ENCODE measurements at places on chromosomes 11 and 22.
A peak's percentile ranks its signal among the peaks of the same experiment; 100 is the strongest.

DNA sequence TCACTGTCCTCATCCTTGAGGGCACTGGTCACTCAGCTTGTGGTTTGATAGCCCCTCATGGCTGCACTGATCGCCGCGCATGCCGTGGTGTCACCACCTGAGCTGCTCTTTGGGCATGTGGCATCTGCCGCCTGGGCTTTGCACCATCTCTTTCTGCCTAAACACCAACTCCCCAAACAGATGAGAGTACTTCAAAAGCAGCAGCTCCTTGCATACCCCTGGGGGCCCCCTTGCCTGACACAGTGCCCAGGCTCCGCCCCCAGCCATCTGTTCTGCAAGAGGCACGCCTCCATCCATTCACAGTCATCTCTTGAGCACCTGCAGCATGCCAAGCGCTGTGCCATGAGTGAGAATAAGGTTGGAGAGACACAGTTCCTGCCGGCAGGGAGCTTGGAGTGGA lies 104.5 kb upstream of the B3GAT1 start:
- DNase-seq, result peak; percentile 69

DNA sequence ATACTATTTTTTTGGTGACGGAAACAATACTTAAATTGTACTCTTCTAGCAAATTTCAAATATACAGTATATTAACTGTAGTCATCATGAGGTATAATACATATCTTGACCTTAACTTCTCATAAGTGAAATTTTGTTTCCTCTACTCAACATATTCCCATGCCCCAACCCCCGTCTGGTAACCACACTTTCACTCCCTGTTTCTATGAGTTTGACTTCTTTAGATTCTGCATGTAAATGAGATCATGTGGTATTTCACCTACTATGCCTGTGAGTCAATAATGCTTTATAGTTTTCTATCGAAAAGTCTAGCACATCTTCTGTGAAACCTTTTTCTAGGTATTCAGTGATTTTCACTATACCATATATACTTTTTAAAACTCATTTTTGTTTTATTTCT lies 663.2 kb downstream of the CNTN5 start:
- DNase-seq, result no peak

GRCh38 chr11:32333320-32333991 lies 101.9 kb downstream of the WT1 start:
- peak; percentile 90 for DNase-seq

DNA sequence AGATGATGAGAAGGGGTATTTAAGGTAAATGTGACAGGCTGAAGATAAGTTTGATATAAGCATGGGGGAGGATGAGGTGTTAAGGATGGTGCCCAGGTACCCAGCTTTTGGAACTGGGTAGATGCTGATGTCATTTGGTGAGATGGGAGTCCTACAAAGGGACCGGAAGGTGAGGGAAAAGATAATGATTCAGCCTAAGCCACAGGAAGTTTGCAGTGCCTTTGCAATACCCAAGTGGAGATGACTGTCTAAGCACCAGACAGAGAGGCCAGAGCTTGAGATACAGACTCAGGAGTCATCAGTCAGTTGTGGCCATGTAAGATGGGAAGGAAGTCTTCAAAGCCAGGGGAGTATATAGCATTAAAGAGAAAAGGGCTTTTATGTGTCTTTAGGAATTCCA lies 30.0 kb upstream of the SMCO4 start:
- no peak for DNase-seq

DNA sequence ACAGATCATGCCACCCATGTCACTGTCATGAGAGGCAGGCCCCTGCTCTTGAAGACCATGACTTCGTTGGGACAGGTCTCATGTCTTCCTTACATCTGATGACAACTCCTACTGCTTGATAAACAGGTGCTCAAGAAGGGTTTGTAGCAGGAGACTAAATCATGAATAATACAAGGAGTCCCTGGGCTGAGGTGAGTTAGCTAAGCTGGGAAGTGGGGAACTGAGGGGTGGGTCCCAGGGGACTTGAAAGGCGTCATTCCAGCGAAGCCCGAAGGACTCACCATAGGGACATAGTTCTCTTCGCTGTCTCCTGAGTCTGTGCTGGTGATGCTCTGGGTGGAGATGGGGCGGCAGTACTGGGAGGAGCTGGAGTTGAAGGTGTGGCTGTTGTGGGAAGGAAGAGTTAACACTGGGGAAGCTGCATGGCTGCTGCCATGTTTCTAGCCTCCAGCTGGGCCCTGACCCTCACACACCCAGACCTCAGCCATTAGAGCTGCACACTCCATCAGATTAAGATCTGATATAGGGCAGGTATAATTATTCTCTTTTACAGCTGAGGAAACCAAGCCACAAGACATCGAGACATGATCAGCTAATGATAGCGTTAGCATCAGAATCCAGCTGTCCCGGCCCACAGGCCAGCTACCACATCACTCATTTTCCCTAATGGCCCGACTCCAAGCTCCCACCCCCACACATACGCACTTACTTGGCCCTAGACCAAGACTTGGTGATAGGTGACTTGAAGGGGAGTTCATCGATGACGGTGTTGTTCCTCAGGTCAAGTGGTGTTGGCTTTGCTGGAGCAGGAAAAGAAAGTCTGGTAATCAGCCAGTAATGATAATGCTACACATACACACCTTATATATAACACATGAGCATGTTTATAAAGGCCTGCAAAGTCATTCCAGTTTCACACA lies 32.9 kb downstream of the USP35 start:
- DNase-seq, result no peak

- DNase-seq, result no peak
Observed at GRCh38 chr11:58574881-58575280, 775 bp downstream of the LPXN start.

- no peak for DNase-seq
Observed at GRCh38 chr11:88131764-88132470, 43.3 kb downstream of the RAB38 start.

- no peak for DNase-seq
Observed at GRCh38 chr22:45726081-45726480, 54.4 kb downstream of the ATXN10 start.

GRCh38 chr11:15613251-15613650 lies 498.5 kb downstream of the INSC start:
- DNase-seq, result no peak

GRCh38 chr11:64713016-64713707 lies 9.8 kb downstream of the NRXN2 start:
- DNase-seq, result peak; percentile 72

DNA sequence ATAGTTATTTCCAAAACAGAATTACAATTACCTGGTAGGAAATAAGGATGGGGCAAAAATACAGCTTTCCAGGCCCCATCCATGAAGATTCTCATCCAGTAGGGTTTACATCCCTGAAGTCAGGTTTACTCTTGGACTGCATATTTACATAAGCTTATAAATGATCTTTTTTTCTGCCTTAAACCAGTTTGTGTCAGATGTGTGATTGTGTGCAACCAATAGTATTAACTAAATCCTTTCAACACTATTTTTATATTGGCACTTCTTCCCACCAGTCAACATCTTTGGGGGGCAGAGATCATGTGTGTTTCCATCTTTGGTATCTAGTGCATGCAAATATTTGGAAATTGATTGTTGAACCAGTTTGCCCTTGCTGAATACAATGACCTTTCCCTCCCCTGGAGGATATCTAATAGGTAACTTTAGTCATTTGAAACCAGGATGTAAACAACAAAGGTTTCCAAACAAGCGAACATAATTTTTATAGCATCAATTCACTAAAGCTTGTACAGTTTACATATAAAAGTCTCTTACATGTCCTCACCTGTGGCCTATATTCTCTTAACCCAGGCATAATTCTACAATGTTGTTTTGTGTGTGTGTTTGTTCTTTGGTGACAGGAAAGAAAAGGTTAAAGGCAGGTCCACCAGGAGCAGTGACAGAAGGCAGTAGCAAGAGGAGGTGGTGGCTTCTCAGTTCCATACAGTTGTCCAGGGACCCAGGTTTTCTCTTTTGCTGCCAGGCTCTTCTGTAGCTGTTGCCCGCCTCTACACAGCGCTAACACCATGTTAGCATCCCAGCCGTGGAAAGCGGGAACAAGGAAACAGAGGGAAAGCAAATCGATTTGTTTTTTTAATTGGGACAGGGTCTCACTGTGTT lies 1.7 kb upstream of the ME3 start:
- DNase-seq, result no peak

DNA sequence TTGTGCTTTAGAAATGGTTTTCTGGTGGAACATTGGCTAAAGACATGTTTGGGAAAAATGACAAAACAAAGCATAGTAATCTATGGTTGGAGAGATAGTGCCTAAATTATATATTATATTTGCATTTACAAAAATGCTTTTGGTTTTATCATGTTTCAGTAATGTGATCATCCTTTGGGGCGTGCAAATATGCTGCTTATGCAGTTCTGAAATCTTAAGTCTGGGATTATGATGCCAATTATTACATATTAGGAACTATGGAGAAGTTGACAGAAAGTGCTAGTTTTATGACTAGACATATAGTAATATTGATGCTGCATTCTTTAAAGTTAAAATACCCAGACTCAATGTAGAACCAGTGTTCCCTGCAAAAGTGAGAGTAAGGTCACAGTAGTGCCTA lies 655.0 kb downstream of the METTL15 start:
- no peak for DNase-seq

DNA sequence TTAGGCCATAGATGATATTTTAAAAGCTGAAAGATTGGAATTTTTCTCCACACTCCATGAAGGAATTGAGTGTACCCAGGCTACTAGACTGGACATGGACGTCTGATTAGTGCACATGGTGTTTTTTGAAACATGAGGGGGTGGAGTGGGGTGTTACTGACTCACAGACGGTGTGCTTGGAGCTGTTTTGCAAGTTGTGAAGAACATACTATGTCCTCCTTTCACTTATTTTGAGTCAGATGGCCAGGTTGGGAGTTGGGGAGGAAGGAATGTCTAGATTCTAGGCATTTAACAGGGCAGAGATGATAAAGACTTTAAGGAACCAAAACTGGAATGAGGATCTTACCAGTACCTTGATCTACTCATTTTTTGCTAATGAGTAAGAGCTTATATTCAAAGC lies 158.1 kb upstream of the MTNR1B start:
- no peak for DNase-seq

- no peak for DNase-seq
Observed at GRCh38 chr11:66823700-66824099, 19.5 kb upstream of the RCE1 start.

DNA sequence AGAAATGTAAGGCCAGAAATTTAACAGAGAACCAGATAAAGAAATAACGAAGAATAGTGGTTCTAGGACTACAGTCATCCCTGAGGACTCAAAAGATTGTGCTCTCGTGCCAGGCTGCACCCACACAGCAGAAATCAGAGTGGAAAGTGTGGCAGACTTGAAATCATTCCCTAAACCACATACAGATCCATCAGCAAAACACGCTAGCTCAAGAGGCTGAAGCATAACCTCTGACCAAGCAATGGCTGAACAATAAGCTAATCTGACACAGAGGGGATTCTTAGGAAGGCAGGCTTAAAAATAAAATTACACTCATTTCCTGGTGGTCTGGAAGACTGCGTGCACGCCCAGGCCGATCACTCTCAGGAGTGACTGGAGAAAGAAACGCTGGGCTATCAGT lies 19.0 kb downstream of the NCF4 start:
- no peak for DNase-seq

DNA sequence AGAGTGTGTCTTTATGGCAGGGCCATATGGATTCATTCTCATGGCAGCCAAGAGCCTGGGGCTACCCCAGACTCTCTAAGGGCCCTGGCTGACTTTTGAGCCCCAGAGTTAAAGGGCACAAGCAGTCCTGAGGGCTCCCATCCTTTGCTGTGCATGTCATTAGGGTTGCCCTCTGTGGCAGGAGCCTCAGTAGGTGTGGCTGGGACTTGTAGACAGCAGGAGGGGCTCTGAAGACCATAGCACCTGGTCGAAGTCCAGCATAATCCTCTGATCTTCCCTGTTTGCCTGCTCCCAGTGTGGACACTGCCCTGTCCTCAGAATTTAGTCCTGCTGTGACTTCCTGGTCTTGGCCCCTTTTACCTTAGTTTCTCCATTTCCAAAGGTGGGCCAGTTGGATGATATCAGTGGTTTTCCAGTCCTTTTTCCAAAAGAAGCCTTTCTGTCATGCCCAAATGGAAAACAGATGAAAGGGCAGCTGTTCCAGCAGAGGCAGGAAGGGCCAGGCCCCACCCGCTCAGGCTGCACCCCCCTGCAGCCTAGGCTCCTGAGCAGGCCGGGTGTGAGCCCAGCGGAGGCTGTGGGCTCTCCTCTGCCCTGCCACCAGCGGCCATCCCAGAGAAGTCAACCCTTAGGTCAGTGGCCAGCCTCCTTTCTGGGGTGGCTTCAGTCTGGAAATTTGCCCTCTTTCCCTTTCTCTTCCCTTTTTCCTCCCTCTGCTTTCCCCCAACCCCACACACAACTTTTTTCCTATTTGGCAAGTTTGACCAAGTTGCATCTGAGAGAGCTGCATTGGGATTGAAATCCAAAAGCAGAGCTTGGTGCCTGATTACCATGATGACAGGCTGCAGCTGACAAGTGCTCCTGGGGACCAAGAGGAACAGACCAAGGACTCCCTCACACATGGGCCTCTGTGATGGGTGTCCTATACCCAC lies 32.8 kb upstream of the SUSD2 start:
- DNase-seq, result no peak

DNA sequence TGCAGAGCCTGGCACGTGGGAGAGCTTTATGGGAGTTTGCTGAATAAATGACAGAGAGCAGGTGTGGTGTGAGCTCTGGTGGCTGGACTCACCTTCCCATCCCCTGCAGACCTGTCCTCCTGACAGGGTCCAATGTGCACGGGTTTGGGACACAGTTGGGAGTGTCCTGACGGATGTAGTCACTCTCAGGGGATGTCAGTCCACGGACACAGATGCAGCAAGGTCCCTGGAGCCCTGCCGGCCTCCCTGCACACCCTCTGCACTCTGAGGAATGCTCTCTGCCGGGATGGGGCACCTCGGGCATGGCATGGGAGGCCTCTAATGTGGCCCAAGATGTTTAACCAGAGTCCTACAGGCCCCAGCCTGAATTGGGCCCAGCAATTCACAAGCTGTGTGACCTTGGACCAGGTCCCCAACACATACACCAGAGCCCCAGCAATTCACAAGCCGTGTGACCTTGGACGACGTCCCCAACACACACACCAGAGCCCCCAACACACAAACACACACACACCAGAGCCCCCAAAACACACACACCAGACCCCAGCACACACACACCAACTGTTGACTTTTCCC lies 30.0 kb upstream of the RFPL3 start:
- no peak for DNase-seq

DNA sequence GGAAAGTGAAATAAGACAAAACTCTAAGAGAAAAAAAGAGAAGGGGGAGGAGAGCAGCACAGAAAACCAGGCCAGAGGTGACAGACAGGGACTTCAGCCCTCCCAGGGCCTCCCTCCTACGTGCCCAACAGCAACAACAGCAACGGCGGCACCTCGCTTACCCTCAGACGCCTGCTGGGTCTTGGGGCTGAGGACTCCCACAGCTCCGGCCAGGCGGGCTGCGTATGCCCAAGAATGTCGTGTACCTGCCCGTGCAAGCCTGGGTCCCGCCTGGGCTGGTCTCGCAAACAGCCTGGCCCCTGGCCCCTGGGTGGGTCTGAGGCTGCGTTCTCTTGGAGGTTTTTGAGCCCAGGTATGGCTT lies 30.5 kb downstream of the ARAP1 start:
- DNase-seq, result no peak

All from eye (tissue), 1 donor.